ENCODE measurements at places on chromosomes 4 and X. TPM values are rescaled to one million over a fixed set of nuclear protein-coding genes. Genes with fewer than 3 reads are reported as not detected.

DNA sequence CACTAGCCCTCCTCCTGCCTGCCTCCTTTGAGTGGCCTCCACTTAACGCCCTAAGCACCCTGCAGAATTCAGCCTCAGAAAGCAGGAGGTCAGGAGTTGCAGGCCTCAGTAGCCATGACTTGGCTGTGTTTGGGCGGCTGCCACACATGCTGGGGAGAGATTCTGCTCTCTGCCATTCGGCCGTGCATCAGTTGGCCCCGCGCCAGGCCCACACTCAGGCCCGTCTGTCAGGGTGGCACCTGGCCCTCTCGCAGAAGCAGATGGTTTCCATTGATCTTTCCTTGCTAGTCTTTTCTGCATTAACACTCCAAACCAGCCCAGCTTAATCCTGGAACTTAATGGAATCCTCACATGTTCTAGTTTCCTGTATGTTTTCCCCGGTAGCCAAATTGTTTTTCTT, 30.7 kb upstream of the ATP6AP2 start:
- H3K4me3 ChIP-seq, result no peak overlapping the region
- H3K27ac ChIP-seq, result no peak overlapping the region
- no peaks in the 10 kb centered on the region for H3K4me1 ChIP-seq
- H3K36me3 ChIP-seq, result no peaks in the 10 kb centered on the region
- no peaks in the 10 kb centered on the region for H3K27me3 ChIP-seq
- DNase-seq, result no peak

GRCh38 chrX:3563451-3563850, 150.0 kb downstream of the PRKX start:
- no peak overlapping the region for H3K27ac ChIP-seq
- no peaks in the 10 kb centered on the region for H3K4me1 ChIP-seq

- H3K36me3 ChIP-seq, result no peaks in the 10 kb centered on the region
- no peak for DNase-seq
- H3K4me3 ChIP-seq, result no peak overlapping the region
- no peaks in the 10 kb centered on the region for H3K27me3 ChIP-seq
- no peak overlapping the region for H3K27ac ChIP-seq
- no peaks in the 10 kb centered on the region for H3K4me1 ChIP-seq
Measured at GRCh38 chr4:114277690-114278089, 298.2 kb upstream of the ARSJ start.

DNA sequence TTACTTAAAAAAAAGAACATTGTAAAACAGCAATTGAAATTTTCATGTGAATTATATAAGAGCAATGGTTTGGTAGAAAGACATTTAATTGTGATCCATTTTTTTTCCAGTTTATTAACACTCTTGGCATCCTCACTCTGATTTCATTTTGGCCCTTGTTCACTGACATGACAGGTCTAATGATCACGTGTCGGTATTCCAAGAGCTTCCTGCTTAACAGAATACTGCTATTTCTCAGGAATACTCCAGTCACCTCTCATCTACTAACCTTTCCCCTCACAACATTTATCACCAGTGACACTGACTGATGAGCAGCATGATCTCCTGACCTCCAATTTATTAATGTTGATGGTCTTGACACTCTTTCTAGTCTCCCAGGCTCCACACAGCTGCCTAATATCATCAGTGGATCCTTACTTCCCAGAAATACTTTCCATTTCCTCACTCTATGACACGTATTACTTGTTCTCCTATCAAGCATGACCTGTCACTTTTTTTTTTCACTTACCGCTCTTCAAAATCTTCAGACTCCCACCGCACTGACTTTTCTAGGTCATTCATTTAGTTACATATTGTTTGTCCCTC, 847.8 kb upstream of the SLIT2 start:
- no peaks in the 10 kb centered on the region for H3K4me1 ChIP-seq
- DNase-seq, result no peak
- H3K27me3 ChIP-seq, result no peaks in the 10 kb centered on the region

DNA sequence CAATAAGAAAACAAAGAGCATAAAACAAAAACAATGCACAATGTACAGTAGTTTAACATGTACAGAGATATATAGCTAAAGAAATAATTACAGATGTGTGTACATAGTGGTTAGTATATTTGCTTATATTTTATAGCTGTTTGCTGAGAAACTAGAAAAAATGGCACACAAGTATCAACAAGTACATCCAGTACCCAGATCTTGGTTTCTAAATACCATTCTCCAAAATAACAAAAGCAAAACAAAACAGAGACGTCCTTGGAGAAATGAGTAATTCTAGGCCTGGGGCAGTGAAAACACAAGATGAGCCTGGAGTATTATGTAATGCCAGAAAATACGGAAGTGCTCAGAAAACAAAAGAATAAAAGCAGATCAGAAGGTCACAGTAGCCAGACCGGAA, 189.6 kb downstream of the TMEM47 start:
- no peak overlapping the region for H3K4me3 ChIP-seq
- no peaks in the 10 kb centered on the region for H3K36me3 ChIP-seq
- no peaks in the 10 kb centered on the region for H3K4me1 ChIP-seq
- no peak overlapping the region for H3K27ac ChIP-seq
- DNase-seq, result no peak

- H3K27ac ChIP-seq, result no peak overlapping the region
- no peaks in the 10 kb centered on the region for H3K4me1 ChIP-seq
- H3K27me3 ChIP-seq, result no peaks in the 10 kb centered on the region
- no peak for DNase-seq
- H3K4me3 ChIP-seq, result no peak overlapping the region
- H3K36me3 ChIP-seq, result no peaks in the 10 kb centered on the region
Measured at GRCh38 chr4:84767168-84767567, 184.2 kb downstream of the CDS1 start.

- H3K27ac ChIP-seq, result no peak overlapping the region
- no peaks in the 10 kb centered on the region for H3K36me3 ChIP-seq
- H3K27me3 ChIP-seq, result no peaks in the 10 kb centered on the region
- no peaks in the 10 kb centered on the region for H3K4me1 ChIP-seq
- DNase-seq, result no peak
- no peak overlapping the region for H3K4me3 ChIP-seq
Measured at GRCh38 chrX:69077895-69078455, 87.3 kb downstream of the PJA1 start.

GRCh38 chr4:72969976-72970375, 99.5 kb downstream of the COX18 start:
- H3K27me3 ChIP-seq, result no peaks in the 10 kb centered on the region
- H3K27ac ChIP-seq, result no peak overlapping the region
- H3K36me3 ChIP-seq, result no peaks in the 10 kb centered on the region
- H3K4me3 ChIP-seq, result no peak overlapping the region
- no peak for DNase-seq

DNA sequence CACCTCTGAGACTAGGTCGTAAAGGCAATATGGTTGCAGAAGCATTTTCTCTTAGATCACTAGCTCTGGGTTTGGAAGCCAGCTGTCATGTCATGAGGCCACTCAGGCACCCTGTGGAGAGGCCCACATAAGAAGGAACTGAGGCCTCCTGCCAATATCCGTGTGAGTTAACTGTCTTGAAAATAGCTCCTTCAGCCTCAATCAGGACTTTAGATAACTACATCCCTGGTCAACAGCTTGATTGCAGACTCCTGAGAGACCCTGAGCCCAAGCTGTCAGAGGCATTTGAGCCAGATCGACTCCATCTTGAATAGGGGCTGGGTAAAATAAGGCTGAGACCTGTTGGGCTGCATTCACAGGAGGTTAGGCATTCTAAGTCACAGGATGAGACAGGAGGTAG, 15.1 kb upstream of the REPS2 start:
- H3K4me3 ChIP-seq, result no peak overlapping the region
- H3K27ac ChIP-seq, result no peak overlapping the region
- no peaks in the 10 kb centered on the region for H3K36me3 ChIP-seq
- H3K27me3 ChIP-seq, result no peaks in the 10 kb centered on the region
- DNase-seq, result no peak

DNA sequence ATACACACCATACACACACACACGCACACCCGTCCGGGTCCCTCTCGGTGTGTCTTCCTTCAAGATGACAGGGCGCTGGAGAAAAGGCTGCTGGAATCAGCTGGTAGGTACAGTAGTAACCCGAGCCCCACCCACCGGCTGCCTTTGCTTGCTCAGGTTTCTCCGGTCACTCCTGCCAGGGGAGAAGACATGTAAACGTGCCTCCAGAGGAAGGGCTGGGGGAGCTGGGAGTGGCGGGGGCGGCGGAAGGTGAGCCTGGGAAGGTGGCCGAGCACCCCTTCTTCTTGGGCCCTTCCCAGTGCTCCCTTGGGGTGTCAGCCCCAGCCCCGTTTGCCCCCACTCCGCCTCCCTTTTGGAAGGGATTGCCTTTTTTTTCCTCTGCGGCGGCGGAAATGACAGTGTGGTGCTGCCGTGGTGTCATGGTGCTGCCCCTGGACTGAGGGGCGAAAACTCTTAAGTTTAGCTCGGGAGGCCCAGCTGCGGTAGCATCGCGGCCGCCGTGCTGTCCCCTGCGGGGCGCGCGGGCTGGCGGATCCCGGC, at the start of gene MID2:
TSS of gene MID2 (plus strand) at position 169 of the 540 bp plus-strand sequence. CDS start 561 bp downstream, outside the sequence.
- no peaks in the 10 kb centered on the region for H3K36me3 ChIP-seq
- peaks cover 12% of the 10 kb centered on the region for H3K4me1 ChIP-seq
- no peak within 1 kb of the TSS for H3K27ac ChIP-seq

GRCh38 chr4:72679666-72680065, 110.6 kb upstream of the ADAMTS3 start:
- H3K4me1 ChIP-seq, result no peaks in the 10 kb centered on the region
- no peak for DNase-seq
- H3K4me3 ChIP-seq, result no peak overlapping the region

- no peak overlapping the region for H3K27ac ChIP-seq
- H3K27me3 ChIP-seq, result no peaks in the 10 kb centered on the region
- no peak for DNase-seq
- no peak overlapping the region for H3K4me3 ChIP-seq
- H3K4me1 ChIP-seq, result no peaks in the 10 kb centered on the region
Measured at GRCh38 chr4:104575278-104575677, 80.6 kb upstream of the CXXC4 start.

GRCh38 chrX:10110984-10111363, 45.8 kb upstream of the CLCN4 start:
- H3K27me3 ChIP-seq, result no peaks in the 10 kb centered on the region
- H3K4me1 ChIP-seq, result peaks cover 17% of the 10 kb centered on the region

GRCh38 chrX:3627594-3627993, 85.9 kb downstream of the PRKX start:
- DNase-seq, result no peak
- no peaks in the 10 kb centered on the region for H3K36me3 ChIP-seq
- H3K4me3 ChIP-seq, result no peak overlapping the region
- no peaks in the 10 kb centered on the region for H3K4me1 ChIP-seq

DNA sequence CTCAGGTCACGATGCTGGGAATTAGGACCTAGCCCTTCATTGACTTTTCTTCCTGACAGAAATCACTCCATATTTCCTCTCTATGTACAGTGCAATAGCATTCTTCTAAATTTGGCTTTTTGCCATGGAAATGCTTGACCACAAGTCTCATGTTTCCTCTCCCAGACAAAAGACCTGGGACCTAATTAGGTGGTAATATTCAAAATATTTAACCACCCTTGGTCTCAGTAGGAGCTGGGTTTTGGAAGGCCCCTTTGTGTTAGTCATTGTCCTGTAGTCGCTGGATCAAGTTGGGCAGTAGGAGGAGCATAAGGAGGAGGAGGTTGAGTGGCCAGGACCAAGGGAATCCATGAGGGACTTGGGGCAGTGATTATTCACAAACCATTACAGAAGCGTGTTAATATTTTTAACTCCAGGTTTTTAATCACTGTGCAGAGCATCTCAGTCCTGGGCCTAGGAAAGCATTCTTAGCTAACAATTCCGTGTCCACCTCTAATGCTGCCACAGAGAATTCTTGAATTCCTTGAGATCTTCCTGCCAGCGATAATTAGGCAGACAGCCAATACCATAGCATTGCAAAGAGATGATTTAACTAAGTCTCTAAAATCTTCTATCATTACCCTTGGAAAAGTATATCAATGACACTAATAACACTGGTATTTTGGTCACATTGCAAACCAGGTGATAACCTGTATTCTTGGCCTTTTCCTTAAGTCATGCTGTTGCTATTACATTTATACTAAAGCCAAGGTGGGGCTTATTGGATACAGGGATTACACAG, 25.0 kb upstream of the SHROOM4 start:
- H3K4me1 ChIP-seq, result no peaks in the 10 kb centered on the region
- no peak overlapping the region for H3K4me3 ChIP-seq
- H3K36me3 ChIP-seq, result no peaks in the 10 kb centered on the region
- DNase-seq, result no peak

GLRB gene
- total RNA-seq, result not detected

GPRASP3 gene
- total RNA-seq, result 0.32 TPM
